Activated naive CD4-positive, alpha-beta T cell treated with anti-CD3 and anti-CD28 coated beads for 36 hours (primary cell): ENCODE measurements at places on chromosomes 4 and X. TPM values are rescaled to one million over a fixed set of nuclear protein-coding genes. Genes with fewer than 3 reads are reported as not detected.

Gene NLRP2B
- not detected for total RNA-seq

Gene TBC1D8B
- total RNA-seq: 1.2 TPM

Gene GNL3L
- total RNA-seq: 47.9 TPM

GRCh38 chr4:94577136-94577535 is 125.4 kb downstream of the PDLIM5 start:
- no peak overlapping the region for H3K4me3 ChIP-seq
- H3K27ac ChIP-seq: no peak overlapping the region
- no peak for DNase-seq
- H3K36me3 ChIP-seq: no peaks in the 10 kb centered on the region

- H3K27me3 ChIP-seq: no peaks in the 10 kb centered on the region
- peak overlapping the region; percentile 70 for H3K4me3 ChIP-seq
These were observed 591 bp upstream of the TSPAN7 start for GRCh38 chrX:38560776-38561125.

GRCh38 chrX:77527233-77528001 is 80.2 kb downstream of the FGF16 start:
- H3K36me3 ChIP-seq: peaks cover 30% of the 10 kb centered on the region
- peak overlapping the region; percentile 74 for H3K27ac ChIP-seq
- no peaks in the 10 kb centered on the region for H3K27me3 ChIP-seq
- peaks cover 17% of the 10 kb centered on the region for H3K4me1 ChIP-seq
- DNase-seq: no peak

- H3K36me3 ChIP-seq: peaks cover 10% of the 10 kb centered on the region
- H3K4me1 ChIP-seq: peaks cover 8% of the 10 kb centered on the region
- H3K27ac ChIP-seq: no peak overlapping the region
- no peaks in the 10 kb centered on the region for H3K27me3 ChIP-seq
These were observed 82.4 kb upstream of the HPRT1 start for GRCh38 chrX:134377537-134377936.

GRCh38 chr4:14659286-14659685 is 343.0 kb upstream of the CPEB2 start:
- H3K36me3 ChIP-seq: no peaks in the 10 kb centered on the region
- H3K4me3 ChIP-seq: no peak overlapping the region
- no peak for DNase-seq
- H3K27me3 ChIP-seq: peaks cover 6% of the 10 kb centered on the region
- no peak overlapping the region for H3K27ac ChIP-seq

DNA sequence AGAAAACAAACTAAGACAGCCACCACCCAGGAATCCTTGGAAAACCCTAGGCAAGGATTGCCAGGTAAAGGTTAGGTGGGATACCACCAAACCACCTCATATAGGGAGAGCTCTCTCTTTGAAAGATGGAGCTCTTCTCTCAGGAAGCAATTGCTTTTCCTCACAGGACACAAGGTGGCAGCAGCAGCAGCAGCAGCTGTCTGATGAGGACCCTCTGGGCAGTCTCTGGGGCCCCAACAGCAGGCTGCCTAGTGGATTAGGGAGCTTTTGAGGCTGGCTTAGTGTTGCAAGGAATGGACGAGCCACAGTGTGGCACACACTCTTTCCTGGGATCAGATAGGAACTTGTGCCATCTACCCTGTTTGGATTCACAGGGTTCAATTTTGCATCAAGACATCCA is 41.4 kb upstream of the CHRDL1 start:
- DNase-seq: no peak
- H3K36me3 ChIP-seq: no peaks in the 10 kb centered on the region
- no peaks in the 10 kb centered on the region for H3K4me1 ChIP-seq
- no peaks in the 10 kb centered on the region for H3K27me3 ChIP-seq
- H3K4me3 ChIP-seq: no peak overlapping the region

DNA sequence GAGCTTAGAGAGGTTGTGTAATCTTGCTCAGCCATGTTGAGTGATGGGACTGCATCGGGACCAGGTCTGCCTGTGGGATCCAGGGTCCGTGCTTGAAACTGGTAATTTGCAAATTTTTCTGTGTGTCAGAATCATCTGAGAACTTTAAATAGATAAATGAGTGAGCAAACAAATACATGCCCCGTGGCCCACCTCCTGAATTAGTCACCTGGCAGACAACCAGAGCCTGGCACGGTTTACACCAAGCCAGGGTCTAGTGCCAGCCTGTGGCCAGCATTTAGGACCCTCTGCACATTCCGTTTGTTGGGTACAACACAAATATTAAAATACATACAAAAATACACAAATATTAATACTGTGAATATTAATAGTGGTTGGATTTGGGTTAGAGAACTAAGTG is 90.6 kb upstream of the STOX2 start:
- H3K27ac ChIP-seq: no peak overlapping the region
- H3K36me3 ChIP-seq: no peaks in the 10 kb centered on the region
- H3K27me3 ChIP-seq: peaks cover 9% of the 10 kb centered on the region
- no peak for DNase-seq
- no peaks in the 10 kb centered on the region for H3K4me1 ChIP-seq

DNA sequence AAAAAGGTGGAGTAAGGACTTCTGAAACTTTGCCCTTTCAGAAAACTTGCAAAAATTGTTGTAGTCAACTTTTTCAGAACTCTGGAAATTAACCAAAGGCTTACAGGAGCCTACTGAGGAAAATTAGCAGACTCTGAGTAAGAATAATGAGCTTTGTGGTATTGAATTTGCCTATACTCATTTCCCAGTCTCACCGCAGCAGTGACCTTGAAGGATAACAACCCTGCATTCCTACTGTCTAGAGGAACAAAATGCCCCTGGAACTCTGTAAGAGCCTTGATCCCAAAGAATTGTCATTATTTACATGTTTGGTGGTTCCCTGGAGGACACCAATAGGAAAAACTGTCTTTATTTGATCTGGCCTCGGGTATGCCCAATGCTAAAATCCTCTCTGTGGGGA is 57.9 kb downstream of the MND1 start:
- H3K4me1 ChIP-seq: peaks cover 14% of the 10 kb centered on the region
- H3K27me3 ChIP-seq: no peaks in the 10 kb centered on the region
- no peak for DNase-seq
- no peak overlapping the region for H3K4me3 ChIP-seq

DNA sequence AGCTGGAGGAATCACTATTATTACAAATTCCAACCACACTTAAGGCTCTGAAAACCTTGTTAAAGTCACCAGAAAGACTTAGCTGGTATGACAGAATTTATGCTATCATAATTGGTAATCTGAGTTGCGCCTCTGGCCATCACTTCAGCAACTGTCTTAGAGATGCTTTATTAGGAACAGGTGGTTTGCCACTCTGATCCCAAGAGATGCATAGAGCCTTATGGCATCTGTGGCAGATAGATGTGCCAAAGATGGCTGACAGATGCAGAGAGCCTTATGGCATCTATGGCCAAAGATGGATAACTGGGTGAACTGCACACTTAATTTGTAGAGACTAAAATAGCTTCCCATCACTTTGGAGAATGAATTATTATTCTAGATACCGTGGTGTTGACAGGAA is 32.3 kb upstream of the PLAC8 start:
- no peak overlapping the region for H3K4me3 ChIP-seq
- DNase-seq: no peak
- H3K27me3 ChIP-seq: no peaks in the 10 kb centered on the region
- no peaks in the 10 kb centered on the region for H3K36me3 ChIP-seq
- H3K27ac ChIP-seq: no peak overlapping the region

- no peaks in the 10 kb centered on the region for H3K4me1 ChIP-seq
- no peaks in the 10 kb centered on the region for H3K36me3 ChIP-seq
- no peak for DNase-seq
- peaks cover 5% of the 10 kb centered on the region for H3K27me3 ChIP-seq
- no peak overlapping the region for H3K4me3 ChIP-seq
These were observed 43.1 kb upstream of the ZCCHC12 start for GRCh38 chrX:118780509-118780908.

- peak overlapping the region; percentile 84 for H3K4me3 ChIP-seq
- peak overlapping the region; percentile 82 for H3K27ac ChIP-seq
- peak; percentile 55 for DNase-seq
- peaks cover 34% of the 10 kb centered on the region for H3K4me1 ChIP-seq
These were observed 884 bp downstream of the RELL1 start for GRCh38 chr4:37685161-37685822.

DNA sequence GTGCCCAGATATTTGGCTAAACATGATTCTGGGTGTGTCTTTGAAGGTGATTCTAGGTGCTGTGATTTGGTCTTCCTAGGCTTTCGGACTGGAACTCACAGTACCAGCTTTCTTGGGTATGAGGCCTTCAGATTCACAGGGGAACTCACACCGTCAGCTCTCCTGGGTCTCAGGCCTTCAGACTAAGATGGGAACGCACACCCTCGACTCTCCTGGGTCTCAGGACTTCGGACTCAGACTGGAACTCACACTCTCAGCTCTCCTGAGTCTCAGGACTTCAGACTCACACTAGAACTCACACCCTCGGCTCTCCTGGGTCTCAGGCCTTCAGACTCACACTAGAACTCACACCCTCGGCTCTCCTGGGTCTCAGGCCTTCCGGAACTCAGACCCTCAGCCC is 137.7 kb downstream of the CRLF2 start:
- no peaks in the 10 kb centered on the region for H3K36me3 ChIP-seq
- H3K27me3 ChIP-seq: peaks cover 13% of the 10 kb centered on the region
- H3K27ac ChIP-seq: no peak overlapping the region
- H3K4me3 ChIP-seq: no peak overlapping the region
- H3K4me1 ChIP-seq: peaks cover 5% of the 10 kb centered on the region
